Activated naive CD4-positive, alpha-beta T cell treated with Interleukin-2 at 50 U/mL for 16 hours (primary cell): ENCODE measurements at places on chromosomes 3 and 15.
A peak's percentile ranks its signal among the peaks of the same experiment; 100 is the strongest.

DNA sequence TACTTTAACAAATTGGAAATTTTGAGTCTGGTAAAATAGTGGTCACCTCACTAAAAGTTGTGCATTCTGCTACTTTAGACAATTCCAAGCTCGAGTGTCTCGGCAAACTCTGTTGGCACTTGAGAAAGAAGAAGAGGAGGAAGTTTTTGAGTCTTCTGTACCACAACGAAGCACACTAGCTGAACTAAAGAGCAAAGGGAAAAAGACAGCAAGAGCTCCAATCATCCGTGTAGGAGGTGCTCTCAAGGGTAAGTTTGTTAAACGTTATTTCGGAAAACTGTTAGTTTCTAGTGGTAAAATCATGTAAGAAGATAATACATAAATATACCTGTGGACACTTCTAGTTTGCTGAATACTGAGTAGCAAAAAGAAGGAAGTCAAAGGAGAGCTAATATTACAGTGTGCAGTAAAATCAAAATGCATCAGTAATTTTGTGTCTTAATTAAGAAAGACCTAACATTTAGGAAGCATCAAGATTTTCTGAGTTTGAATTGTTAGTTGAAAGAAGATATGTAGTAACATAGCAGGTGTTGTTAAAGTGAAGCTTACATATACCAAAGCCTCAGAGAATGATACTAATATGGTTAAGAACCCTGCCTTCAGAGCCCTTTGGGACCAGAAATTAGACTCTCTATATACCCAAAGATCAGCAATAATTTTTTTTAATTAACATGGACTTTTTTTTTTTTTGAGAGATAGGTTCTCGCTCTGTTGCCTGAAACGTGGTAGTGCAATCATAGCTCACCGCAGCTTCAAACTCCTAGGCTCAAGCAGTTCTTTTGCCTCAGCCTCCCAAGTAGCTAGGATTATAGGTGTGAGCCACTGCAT, 23.0 kb downstream of the BUB1B start:
- no peak for DNase-seq

DNA sequence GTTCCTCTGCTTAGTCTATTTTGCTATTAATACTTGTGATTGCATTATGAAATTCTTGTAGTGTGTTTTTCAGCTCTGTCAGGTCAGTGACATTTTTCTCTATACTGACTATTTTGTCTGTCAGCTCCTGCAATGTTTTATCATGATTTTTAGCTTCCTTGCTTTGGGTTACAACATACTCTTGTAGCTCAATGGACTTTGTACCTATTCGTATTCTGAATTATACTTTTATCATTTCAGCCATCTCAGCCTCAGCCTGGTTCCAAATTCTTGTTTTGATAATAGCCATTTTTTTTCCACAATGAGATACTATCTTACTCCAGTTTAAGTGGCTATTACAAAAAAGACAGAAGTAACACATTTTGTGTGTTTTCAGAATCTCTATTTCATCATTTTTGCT, 204.2 kb upstream of the ONECUT1 start:
- DNase-seq: no peak

DNA sequence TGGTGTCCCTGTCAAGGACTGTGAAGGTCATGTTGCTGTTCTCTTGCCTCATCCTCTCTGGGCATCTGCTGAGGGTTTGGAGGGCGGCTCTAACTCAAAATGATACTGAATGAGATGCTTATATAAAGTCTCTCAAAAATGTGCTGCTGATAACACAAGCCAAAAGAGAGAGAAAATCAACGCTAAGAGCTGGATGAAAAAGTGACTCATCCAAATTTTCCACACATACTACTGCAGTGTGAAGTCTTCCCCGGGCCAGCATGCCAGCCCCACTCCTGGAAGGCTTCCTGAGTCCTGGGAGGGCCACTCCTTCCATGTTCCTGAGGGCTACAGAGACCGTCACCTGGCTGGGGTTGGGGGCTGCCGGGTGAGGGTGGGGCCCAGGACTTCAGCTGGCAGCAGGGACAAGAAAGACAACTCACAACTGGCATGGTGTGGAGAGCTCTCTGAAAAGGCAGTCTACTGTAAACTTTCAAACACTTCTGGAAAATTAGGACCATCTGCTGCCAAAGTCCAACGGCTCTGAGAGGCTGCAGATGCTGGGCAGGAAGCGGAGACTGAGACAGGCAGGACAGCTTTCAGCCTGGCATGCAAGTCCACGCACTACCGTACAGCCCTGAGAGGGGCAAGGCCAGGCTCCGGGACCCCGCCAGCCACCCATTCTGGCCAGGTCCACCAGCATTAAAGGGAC, 200.3 kb downstream of the ADAMTS17 start:
- no peak for DNase-seq

GRCh38 chr3:150306083-150306482, 102.0 kb upstream of the TSC22D2 start:
- no peak for DNase-seq

GRCh38 chr15:49415638-49416037, 7.4 kb upstream of the FGF7 start:
- no peak for DNase-seq

DNA sequence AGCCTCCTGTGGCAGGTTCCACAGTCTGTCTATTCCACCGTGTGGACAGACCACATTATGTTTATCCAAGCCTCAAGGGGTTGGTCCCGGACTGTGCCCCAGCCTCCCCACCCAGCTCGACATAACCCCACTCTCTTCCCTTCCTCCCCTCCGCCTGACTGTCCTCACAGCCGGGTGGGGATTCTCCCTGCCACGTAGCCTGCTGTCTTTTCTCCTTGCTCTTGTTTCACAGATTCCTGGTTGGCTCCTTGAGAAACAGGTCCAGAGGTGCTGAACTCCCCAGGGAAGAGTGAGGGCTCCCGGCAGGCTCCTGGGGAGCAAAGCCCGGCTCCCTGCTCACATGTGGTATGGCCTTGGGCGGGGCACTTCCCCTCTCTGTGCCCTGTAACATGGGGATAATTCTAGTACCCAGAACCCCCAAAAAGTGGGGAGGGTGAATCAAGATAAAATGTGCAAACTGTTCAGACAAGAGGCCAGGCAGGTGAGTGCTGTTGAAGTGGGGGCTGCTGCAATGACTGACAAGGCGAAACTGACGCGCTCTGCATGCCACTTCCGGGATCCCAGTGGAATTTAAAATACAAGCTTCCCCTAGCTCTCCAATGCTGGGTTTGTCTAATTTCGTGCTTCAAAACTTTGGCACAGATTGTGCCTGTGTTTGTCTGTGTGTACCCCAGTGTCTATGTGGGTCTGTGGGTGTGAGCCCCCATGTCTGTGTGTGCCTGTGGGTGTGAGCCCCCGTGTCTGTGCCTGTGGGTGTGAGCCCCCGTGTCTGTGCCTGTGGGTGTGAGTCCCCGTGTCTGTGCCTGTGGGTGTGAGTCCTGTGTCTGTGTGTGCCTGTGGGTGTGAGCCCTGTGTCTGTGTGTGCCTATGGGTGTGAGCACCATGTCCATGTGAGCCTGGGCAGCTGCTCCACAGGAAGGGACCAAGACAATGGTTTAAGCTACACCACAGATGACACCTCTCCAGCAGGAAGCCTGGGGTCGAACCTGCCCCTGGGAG, 160.6 kb upstream of the IQSEC1 start:
- no peak for DNase-seq

DNA sequence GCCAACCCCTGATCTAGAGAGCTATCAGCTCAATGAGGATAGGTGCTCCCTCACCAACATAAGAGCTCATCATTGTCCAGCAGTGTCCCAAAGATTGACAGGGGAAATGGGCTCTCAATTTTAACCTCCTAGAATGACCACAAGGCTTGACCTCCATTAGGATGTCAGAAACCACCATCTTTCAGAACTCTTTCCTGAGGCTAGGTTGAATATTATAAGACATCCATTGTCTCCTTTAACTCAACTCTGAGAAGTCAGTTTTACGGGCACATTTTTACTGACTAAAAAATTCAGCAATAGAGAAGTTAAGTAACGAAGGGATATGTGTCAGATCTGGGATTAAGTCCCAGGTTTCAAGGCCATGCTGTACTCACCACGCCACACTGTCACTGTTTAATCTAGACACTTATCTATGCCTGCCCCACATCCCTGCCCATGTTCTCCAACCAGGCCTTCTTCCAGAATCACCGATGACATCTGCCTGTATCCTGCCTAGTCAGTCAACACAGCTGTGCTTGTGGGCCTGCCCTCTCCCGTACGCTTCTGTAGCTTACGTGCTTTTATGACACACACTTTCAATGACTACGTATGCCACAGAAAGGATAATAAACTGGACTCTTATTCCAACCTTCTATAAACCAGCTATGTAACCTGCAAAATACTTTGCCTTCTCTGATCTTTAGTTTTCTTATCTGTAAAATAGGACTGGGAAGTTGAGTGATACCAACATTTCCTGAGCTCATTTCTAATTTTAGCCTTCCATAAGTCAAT, 17.1 kb upstream of the MUC13 start:
- DNase-seq: no peak

- no peak for DNase-seq
Observed at GRCh38 chr15:101103598-101103997, 148.2 kb downstream of the CHSY1 start.

DNA sequence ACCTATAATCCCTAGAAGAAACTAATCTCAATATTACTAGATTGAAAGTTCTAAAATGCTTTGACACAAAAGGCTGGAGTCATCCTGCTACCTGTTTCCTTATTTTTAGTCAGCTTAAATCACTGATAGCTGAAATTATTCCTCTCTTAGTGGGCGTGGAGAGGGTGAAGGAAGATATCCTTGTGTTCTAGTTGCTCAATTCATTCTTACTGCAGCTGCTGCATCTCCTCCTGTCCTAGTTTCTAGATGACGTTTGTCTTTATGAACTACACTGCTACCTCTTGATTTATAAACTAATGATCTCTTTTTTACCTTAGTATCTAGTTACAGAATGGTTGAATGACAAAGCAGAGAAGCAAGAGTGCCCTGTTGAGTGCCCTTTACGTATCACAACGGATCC, 50.7 kb downstream of the SETD5 start:
- no peak for DNase-seq

- DNase-seq: no peak
Observed at GRCh38 chr3:64908251-64908685, 220.5 kb upstream of the ADAMTS9 start.

- DNase-seq: no peak
Observed at GRCh38 chr15:92714077-92714476, 58.5 kb upstream of the FAM174B start.

GRCh38 chr15:89400116-89400781, 65.6 kb upstream of the POLG start:
- DNase-seq: no peak

DNA sequence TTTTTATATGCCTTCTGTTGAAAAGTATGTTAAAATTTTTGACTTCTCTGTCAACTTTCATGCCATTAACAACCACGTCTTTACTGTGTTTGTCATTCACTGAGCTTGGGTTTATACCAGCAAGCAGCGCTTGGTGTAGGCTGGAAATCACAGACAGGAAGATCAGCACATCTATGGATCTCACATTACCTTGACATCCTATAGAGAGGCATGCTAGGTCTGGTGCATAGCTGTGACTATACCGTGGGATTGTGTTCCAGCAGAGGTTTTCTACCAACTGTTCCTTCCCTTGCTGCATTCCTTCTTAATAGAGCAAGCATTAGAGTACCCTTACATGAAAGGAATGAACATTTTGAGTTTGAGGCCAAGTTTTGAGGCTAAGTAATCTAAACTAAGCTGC, 53.0 kb downstream of the DZIP3 start:
- no peak for DNase-seq

DNA sequence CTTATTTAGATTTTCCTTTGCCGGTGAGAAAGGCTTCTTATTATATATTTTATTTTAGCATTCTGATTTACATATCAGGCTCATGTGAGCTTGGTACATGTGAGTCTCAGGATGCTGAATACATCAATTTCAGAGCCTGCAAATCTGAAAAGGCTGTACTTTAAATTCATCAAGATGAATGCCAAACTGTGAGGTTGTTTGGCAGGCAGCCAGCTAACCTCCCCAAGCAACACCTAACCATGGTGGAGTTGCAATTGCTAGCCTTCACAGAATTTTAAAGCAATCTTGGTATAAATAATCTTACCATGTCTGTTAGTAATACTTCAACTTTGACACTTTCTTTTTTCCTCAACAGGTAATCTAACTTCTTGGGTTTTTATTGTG, 252.5 kb downstream of the CDIN1 start:
- DNase-seq: no peak

GRCh38 chr15:101609742-101610610, 42.2 kb downstream of the TM2D3 start:
- DNase-seq: no peak

- no peak for DNase-seq
Observed at GRCh38 chr3:76132154-76132470, 346.8 kb upstream of the ZNF717 start.

- no peak for DNase-seq
Observed at GRCh38 chr15:78987556-78988360, 42.9 kb upstream of the CTSH start.

DNA sequence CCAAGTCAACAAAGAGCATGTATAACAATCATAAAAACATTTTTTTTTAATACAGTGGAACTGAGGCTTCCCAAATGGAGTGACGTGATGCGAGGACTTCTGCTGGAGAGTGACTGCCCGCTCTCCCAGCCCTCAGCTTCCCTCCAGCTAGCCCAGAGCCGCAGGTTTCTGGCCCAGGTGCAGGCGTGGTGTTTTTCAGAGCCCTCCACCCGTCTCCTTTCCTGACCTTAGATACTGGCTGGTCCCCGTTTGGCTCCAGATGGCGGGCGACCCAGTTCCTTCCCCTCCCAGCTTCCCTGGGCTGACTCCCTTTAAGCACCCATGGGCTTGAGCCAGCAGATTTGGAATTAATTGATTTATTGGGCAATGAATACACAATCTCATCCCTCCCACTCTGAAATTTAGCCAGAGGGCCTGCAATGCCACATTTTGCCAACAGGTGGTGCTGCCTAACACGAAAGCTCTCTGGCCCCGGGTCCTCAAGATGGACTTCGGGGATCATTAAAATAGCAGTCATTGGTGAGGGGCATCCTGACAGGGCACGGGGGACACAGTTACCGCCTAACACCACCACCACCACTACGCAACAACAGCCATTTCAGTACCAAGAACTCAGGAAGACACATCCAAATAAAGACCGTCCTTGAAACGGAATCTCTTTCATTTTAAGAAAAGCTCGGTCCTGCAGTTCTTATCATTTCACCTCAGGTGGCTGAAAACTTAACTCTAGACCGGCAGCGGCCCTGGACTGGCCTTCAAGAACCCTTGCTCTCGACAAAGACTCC, 47.5 kb upstream of the MUC4 start:
- DNase-seq: peak; percentile 83

GRCh38 chr15:97547381-97547780, 413.1 kb upstream of the ARRDC4 start:
- no peak for DNase-seq

GRCh38 chr15:54816401-54816800, 380.3 kb downstream of the RSL24D1 start:
- no peak for DNase-seq

GRCh38 chr3:171615281-171615680, 155.1 kb upstream of the TNIK start:
- no peak for DNase-seq

DNA sequence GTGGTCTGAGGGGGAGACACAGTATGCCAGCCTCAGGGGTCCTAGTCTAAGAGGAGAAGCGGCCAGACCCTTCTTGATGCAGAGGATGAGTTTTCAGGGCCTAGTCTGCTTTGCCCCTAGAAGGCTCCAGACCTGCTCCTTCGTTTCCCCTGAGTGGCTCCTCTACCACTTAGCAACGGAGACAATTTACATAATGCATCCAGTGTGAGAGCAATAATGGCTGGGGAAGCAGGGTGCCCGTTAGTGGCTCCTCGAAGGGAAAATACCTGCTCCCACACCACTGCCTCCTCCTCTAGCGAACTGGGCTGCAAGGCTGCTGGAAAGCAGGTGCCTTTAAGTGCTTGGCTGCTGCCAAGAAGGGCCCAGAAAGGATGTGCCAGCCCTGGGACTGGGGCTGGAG, 38.9 kb downstream of the CACNA2D2 start:
- DNase-seq: no peak

- DNase-seq: no peak
Observed at GRCh38 chr3:55604402-55604801, 117.3 kb upstream of the WNT5A start.
